ENCODE measurements at places on chromosomes 5 and 9. TPM values are rescaled to one million over a fixed set of nuclear protein-coding genes. Genes with fewer than 3 reads are reported as not detected.

DNA sequence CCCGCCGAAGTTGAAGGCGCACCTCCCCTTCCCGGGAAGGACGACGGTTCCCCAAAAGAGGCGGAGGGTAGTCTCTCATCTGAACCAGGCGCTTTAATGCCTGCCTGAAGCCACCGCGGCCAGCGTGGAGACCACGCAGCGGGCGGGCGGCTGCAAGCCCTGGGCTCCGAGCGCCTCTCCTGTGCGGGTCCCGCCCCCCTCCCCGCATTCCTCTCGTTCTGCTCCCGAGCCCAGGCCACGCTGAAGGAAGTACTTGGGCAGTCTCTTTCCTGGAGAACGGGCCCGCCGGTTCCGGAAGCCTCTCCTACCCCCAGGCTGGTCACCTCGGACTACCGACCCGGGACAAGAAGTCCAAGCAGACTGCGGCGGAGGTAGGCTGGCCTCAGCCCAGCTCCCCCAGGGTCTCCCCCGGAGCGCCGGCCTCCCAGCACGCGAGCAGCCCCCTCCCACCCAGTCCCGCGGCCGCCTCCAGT is 571 bp downstream of the PPIC start:
- peak overlapping the region; percentile 98 for H3K27ac ChIP-seq
- peaks cover 23% of the 10 kb centered on the region for H3K4me1 ChIP-seq
- peak; percentile 71 for DNase-seq
- H3K27me3 ChIP-seq: no peaks in the 10 kb centered on the region
- no peaks in the 10 kb centered on the region for H3K36me3 ChIP-seq

DNA sequence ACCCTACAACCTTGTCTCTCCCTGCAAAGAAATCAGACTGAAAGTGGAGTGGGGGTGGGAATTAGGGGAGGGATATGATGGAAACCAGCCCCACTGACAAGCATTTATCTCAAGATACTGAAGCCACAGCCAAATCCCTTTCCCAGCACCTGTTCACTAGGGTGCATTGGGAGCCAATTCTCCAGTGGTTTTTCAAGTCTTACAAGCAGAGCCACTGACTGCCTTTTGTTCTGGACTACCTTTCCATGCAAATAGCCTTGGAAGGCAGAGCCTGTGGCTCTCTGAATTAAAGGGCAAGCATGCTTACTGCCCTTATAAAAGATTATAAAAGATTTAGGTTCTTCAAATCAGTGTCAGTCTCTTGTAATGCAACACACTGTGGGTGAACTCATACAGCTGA is 8.8 kb upstream of the GGTA1 start:
- H3K4me3 ChIP-seq: no peak overlapping the region
- H3K27ac ChIP-seq: no peak overlapping the region
- DNase-seq: no peak
- H3K4me1 ChIP-seq: no peaks in the 10 kb centered on the region
- H3K27me3 ChIP-seq: no peaks in the 10 kb centered on the region

Gene PFN3
- not detected for total RNA-seq

Gene PCDHGA3
- 4.2 TPM for total RNA-seq

Gene LSM11
- total RNA-seq: 1.3 TPM
